ENCODE measurements at places on chromosomes 1 and 21. TPM values are rescaled to one million over a fixed set of nuclear protein-coding genes. Genes with fewer than 3 reads are reported as not detected.

Gene KRTAP11-1
- total RNA-seq = not detected

Gene EMC1
- 43.0 TPM for total RNA-seq

Gene GBP4
- 0.07 TPM for total RNA-seq

Gene KCNJ9
- total RNA-seq = not detected

Gene TNFRSF18
- total RNA-seq = 0.98 TPM

Gene DDR2
- total RNA-seq = 1.1 TPM
